Vagina (tissue), 2 donors: ENCODE measurements at places on chromosomes 7 and 10. TPM values are rescaled to one million over a fixed set of nuclear protein-coding genes. Genes with fewer than 3 reads are reported as not detected.

Gene HYAL4
- 0.49 TPM for total RNA-seq

Gene PPP1R17
- not detected for total RNA-seq

Gene CCDC172
- not detected for total RNA-seq

Gene CNPY1
- total RNA-seq: not detected

Gene RBP3
- not detected for total RNA-seq

Gene SLC16A9
- 3.7 TPM for total RNA-seq

Gene CPA2
- total RNA-seq: not detected

Gene HMX2
- not detected for total RNA-seq

DNA sequence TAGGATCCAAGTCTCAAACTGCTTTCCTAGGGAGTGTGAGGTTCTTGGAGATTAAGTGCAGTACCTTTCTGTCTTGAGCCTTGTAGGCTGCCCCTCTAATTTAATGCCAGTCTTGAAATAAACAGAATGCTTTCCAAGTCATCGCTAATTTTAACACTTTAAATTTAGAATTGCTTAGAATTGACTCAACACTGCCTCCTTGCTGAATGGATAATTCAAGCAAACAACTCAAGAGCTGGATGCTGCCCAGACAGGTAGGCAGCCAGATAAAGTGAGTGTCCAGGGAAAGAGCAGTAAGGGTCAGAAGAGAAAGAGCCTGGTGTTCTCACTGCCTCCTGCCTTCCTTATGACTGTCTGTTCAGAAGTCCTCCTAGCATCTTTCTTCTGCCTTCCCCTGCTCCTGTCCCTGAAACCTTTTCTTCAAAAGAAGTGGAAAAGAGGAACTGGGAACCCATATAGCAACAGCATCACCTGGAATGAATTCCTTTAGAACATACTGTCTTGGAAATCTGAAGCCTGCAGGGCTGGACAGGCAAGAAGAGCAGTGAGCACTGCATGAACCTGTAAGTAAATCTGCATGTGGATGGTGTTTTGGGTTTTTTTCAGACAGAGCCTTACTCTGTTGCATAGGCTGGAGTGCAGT, 3.1 kb upstream of the GOT1 start:
- H3K27me3 ChIP-seq: no peaks in the 10 kb centered on the region
- no peaks in the 10 kb centered on the region for H3K36me3 ChIP-seq
- peaks cover 35% of the 10 kb centered on the region for H3K4me1 ChIP-seq

- H3K27ac ChIP-seq: no peak overlapping the region
- no peaks in the 10 kb centered on the region for H3K36me3 ChIP-seq
- no peak overlapping the region for H3K4me3 ChIP-seq
- H3K27me3 ChIP-seq: no peaks in the 10 kb centered on the region
- H3K4me1 ChIP-seq: no peaks in the 10 kb centered on the region
- no peak for DNase-seq
Measured at GRCh38 chr7:2911466-2911865, 67.4 kb upstream of the GNA12 start.

DNA sequence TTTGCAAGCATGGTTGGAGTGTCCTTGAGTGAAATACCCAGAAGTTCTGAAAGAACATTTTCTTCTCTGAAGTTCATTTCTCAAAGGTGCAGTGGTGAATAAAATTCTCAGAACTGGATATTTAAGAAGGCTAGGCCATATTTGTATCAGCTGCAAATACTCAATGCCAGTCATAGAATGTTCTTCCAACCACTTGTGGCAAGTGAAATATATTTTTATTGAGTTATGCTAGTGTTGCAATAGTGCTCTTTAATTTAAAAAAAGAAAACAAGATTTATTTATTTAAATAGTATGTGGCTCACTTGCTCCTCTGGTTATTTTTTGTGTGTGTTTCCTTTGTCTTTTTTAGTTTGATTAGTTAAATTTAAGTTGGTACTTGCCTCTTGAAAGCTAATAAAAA, 64.5 kb downstream of the PALS2 start:
- H3K27me3 ChIP-seq: no peaks in the 10 kb centered on the region
- H3K4me1 ChIP-seq: no peaks in the 10 kb centered on the region
- no peak overlapping the region for H3K27ac ChIP-seq
- DNase-seq: no peak
- no peak overlapping the region for H3K4me3 ChIP-seq

DNA sequence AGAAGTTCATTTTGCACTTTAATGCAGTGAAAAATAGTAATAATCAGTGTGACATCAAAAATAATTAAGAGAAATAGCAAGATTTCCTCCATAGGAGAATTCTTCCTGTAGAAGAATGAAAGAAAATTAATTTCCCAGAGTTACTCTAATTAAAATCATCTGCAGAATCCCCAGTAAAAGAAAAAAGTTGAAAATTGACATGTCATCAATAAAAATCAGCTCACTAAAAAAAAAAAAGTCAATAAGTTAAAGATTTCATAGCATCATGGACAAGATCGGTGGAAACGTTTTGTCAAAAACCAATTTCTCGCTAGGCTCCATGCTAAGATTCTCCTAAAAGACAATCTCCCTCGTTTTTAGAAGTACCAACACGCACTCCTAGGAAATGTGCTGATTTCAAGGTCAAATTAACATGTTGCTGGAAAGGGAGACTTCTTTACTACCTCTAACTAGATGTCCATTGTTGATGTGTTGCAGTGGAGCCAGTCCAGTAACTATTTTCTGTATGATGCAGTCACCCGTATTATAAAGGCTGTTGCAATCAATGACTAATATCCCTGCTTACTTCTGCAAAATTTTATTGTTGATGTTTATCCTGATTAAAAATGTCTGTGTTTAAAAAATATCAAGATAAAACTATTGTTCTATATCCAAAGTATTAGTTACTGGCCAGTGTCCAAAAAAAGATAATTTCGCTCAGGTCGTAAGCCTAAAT, 591.9 kb upstream of the MGMT start:
- no peak overlapping the region for H3K4me3 ChIP-seq
- peak overlapping the region; percentile 26 for H3K27ac ChIP-seq
- H3K36me3 ChIP-seq: no peaks in the 10 kb centered on the region
- H3K4me1 ChIP-seq: peaks cover 5% of the 10 kb centered on the region
- DNase-seq: peak; percentile 8
- no peaks in the 10 kb centered on the region for H3K27me3 ChIP-seq

- no peak overlapping the region for H3K27ac ChIP-seq
- H3K27me3 ChIP-seq: no peaks in the 10 kb centered on the region
- no peaks in the 10 kb centered on the region for H3K4me1 ChIP-seq
- no peak overlapping the region for H3K4me3 ChIP-seq
- peaks cover 8% of the 10 kb centered on the region for H3K36me3 ChIP-seq
Measured at GRCh38 chr10:20277820-20278219, 461.6 kb downstream of the PLXDC2 start.

DNA sequence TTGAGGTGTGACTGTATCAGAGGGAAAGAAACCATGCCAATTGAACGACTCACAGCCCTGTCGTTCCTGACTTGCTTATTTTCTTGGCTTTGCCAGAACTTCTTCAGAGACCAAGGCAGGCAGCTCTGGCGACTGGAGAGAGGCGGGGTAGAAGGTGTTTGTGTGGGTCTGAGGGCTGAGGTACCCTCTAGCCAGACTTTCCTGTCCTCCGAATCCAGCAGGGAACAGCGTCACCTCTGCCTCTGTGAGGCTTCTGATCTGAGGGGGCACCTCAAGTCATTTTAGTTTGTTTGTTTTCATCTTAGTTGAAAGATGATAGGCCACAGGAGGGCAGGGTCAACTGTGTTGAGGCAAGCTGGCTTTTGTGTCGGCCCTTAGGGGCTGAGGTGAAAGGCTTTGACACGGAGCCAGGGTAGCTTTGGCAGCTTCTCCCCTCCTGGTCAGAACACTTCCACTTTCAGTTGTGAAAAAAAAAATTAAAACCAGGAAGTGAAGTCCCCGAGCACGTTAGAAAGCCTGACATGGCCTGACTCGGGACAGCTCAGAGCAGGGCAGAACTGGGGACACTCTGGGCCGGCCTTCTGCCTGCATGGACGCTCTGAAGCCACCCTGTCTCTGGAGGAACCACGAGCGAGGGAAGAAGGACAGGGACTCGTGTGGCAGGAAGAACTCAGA, 1.9 kb downstream of the ACSL5 start:
- DNase-seq: no peak
- H3K4me1 ChIP-seq: peaks cover 11% of the 10 kb centered on the region
- H3K36me3 ChIP-seq: no peaks in the 10 kb centered on the region
- H3K27ac ChIP-seq: peak overlapping the region; percentile 71
- no peaks in the 10 kb centered on the region for H3K27me3 ChIP-seq
- peak overlapping the region; percentile 39 for H3K4me3 ChIP-seq

DNA sequence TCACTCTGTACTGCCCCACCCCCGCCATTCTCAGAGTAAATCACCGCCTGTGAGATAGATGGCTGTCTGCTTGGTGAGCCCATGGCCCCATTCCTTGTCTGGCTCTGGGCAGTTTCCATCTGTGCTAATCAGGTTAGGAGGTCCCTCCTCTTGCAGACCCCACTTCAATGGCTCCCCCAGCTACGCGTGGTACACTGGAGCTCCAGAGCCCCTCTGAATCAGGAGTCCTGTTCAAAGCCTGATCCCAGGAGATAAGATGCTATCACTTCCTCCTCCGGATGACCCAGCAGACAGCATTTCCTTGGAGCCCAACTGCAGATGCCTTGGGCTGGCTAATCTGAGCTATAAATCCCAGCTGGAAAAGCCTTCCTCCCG, 122.3 kb downstream of the SH3PXD2A start:
- H3K27me3 ChIP-seq: no peaks in the 10 kb centered on the region
- no peak overlapping the region for H3K4me3 ChIP-seq
- H3K4me1 ChIP-seq: peaks cover 37% of the 10 kb centered on the region
- no peak for DNase-seq

DNA sequence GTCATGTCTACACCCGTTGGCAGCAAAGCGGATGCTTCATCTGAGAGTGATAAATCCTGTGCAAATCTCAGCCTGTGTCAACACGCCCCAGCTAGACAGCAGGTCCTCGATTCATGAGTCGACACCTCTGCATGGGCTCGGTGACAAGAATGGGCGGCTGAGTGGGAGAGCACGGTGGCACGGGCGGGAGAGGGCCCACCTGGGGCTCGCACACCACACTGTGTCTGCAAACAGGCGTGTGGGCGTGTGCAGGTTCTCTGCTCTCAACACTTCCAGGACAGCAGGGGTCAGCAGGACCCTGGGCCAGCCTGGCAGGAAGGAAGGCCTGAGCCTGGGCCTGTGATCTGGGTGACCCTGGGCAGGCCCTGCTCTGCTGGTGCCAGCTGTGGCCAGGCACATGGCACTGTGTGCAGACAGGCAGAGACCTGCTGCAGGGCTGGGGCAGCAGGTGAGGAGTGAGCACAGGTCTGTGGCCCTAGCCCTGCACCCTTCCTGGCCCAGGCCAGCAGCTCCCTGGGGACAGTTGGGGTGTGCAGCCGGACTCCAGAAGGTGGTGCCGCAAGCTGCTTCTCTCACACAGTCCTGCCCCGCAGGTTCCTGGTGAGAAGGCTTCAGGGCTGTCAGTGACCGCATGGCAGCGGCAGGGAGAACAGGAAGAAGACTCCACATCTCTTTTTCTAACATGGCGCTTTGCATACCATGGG, 216.4 kb downstream of the ELFN1 start:
- H3K27ac ChIP-seq: no peak overlapping the region
- H3K4me3 ChIP-seq: no peak overlapping the region
- no peaks in the 10 kb centered on the region for H3K27me3 ChIP-seq
- H3K36me3 ChIP-seq: no peaks in the 10 kb centered on the region
- no peaks in the 10 kb centered on the region for H3K4me1 ChIP-seq

GRCh38 chr10:90224791-90225566, 523.6 kb downstream of the KIF20B start:
- no peaks in the 10 kb centered on the region for H3K36me3 ChIP-seq
- H3K4me3 ChIP-seq: no peak overlapping the region
- H3K27me3 ChIP-seq: no peaks in the 10 kb centered on the region
- DNase-seq: no peak
- no peak overlapping the region for H3K27ac ChIP-seq
- no peaks in the 10 kb centered on the region for H3K4me1 ChIP-seq

- no peaks in the 10 kb centered on the region for H3K4me1 ChIP-seq
- DNase-seq: no peak
- H3K36me3 ChIP-seq: no peaks in the 10 kb centered on the region
Measured at GRCh38 chr7:106965108-106965507, 79.4 kb upstream of the PRKAR2B start.

- H3K4me1 ChIP-seq: no peaks in the 10 kb centered on the region
- no peak for DNase-seq
- no peaks in the 10 kb centered on the region for H3K27me3 ChIP-seq
Measured at GRCh38 chr10:52469970-52470705, 156.1 kb downstream of the DKK1 start.

DNA sequence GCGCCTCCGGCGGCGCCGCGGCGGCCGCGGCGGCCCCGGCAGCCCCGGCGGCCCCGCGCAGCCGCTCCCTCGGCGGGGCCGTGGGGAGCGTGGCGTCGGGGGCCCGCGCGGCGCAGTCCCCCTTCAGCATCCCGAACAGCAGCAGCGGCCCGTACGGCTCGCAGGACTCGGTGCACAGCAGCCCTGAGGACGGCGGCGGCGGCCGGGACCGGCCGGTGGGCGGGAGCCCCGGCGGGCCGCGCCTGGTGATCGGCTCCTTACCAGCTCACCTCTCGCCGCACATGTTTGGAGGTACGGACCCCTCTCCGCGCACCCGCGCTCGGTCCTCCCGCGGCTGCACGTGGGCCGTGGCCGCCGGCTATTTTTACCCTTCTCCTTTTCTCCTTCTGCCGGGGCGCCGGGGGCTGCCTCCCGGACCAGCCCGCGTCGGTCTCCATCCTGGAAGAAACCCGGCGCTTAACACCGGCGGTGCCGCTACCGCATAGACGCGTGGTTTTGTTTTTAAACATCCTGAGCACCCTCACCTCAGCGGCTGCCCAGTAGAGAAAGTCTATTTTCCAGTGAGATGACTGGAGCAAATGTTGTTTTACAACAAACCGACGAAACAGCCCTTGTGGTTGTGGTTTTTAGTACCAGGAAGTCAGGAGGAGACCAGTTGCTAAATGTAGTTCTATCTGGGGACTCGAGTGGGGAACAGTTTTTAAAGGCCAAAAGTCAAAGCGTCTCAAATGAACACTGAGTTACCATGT, 1.3 kb downstream of the ZNRF2 start:
- DNase-seq: no peak
- peaks cover 42% of the 10 kb centered on the region for H3K4me1 ChIP-seq
- H3K4me3 ChIP-seq: peak overlapping the region; percentile 79
- H3K36me3 ChIP-seq: no peaks in the 10 kb centered on the region
- H3K27ac ChIP-seq: peak overlapping the region; percentile 97

GRCh38 chr7:134329614-134330346, 13.1 kb upstream of the SLC35B4 start:
- H3K36me3 ChIP-seq: no peaks in the 10 kb centered on the region
- H3K27me3 ChIP-seq: no peaks in the 10 kb centered on the region
- no peaks in the 10 kb centered on the region for H3K4me1 ChIP-seq

GRCh38 chr10:115417585-115418265, 324.6 kb downstream of the ATRNL1 start:
- H3K27ac ChIP-seq: no peak overlapping the region
- H3K36me3 ChIP-seq: no peaks in the 10 kb centered on the region
- DNase-seq: no peak
- H3K27me3 ChIP-seq: no peaks in the 10 kb centered on the region
- H3K4me3 ChIP-seq: no peak overlapping the region

- no peaks in the 10 kb centered on the region for H3K27me3 ChIP-seq
- H3K36me3 ChIP-seq: no peaks in the 10 kb centered on the region
- H3K27ac ChIP-seq: peak overlapping the region; percentile 96
- DNase-seq: no peak
Measured at GRCh38 chr7:4724648-4725013, 42.5 kb downstream of the FOXK1 start.

GRCh38 chr7:93750986-93751385, 139.6 kb downstream of the TFPI2 start:
- H3K27ac ChIP-seq: no peak overlapping the region
- H3K27me3 ChIP-seq: no peaks in the 10 kb centered on the region
- H3K4me1 ChIP-seq: no peaks in the 10 kb centered on the region
- no peak overlapping the region for H3K4me3 ChIP-seq
- H3K36me3 ChIP-seq: no peaks in the 10 kb centered on the region

- H3K27me3 ChIP-seq: no peaks in the 10 kb centered on the region
- no peaks in the 10 kb centered on the region for H3K36me3 ChIP-seq
- no peak for DNase-seq
- peak overlapping the region; percentile 60 for H3K4me3 ChIP-seq
- H3K27ac ChIP-seq: no peak overlapping the region
- peaks cover 64% of the 10 kb centered on the region for H3K4me1 ChIP-seq
Measured at GRCh38 chr10:22322641-22323160, 1.8 kb downstream of the BMI1 start.
